Thoracic aorta (tissue), 2 donors: ENCODE measurements at places on chromosomes 1 and 21.

- H3K4me1 ChIP-seq, result no peaks in the 10 kb centered on the region
- H3K36me3 ChIP-seq, result no peaks in the 10 kb centered on the region
- H3K27ac ChIP-seq, result no peak overlapping the region
These were observed 7.3 kb upstream of the TARS2 start for GRCh38 chr1:150479927-150480352.

DNA sequence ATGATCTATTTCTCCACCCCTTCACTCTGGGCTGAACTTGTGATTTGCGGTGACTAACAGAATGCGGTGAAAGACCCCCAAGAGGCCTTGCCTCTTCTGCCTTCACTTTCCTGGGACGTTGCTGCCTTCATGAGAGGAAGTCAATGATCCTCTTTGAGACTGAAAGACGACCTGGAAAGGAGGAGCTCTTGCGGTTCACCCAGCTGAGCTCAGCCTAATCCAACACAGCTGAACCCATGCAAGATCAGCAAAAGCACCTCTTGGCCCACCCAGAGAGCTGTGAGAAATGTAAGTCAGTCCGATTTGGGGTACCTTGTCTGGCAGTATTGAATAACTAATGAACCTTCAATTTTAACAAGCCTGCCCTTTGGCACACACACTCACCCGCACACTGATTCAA, 767.4 kb upstream of the TPTE start:
- no peaks in the 10 kb centered on the region for H3K4me1 ChIP-seq
- H3K27me3 ChIP-seq, result no peaks in the 10 kb centered on the region
- no peak for DNase-seq
- no peak overlapping the region for H3K4me3 ChIP-seq
- no peak overlapping the region for H3K27ac ChIP-seq

GRCh38 chr1:150997949-150998348, 8.8 kb downstream of the MINDY1 start:
- DNase-seq, result no peak
- H3K27me3 ChIP-seq, result no peaks in the 10 kb centered on the region
- H3K4me1 ChIP-seq, result peaks cover 5% of the 10 kb centered on the region
- no peak overlapping the region for H3K27ac ChIP-seq

DNA sequence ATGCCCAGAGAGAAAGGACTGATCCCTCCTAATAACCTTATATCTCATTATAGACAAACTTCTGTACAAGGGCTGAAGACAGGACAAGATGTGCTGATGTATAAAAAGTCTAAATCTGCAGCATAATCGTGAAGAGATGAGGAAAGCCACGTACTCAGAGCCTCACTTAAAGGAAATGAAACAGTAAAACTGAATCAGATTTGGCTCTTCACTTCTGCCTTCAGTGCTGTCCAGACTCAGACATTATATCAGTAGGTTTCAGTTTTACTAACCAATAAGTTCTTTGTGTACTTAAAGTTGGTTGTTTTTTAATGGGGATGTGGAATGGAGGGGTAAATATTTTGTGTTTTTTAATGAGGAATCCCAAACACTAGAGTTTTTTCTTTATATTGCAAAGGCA, 45.3 kb upstream of the RGS1 start:
- H3K27me3 ChIP-seq, result no peaks in the 10 kb centered on the region
- peak overlapping the region; percentile 54 for H3K27ac ChIP-seq
- H3K4me3 ChIP-seq, result no peak overlapping the region

- no peaks in the 10 kb centered on the region for H3K27me3 ChIP-seq
- peaks cover 56% of the 10 kb centered on the region for H3K36me3 ChIP-seq
- no peak for DNase-seq
- H3K4me3 ChIP-seq, result no peak overlapping the region
These were observed 129.6 kb downstream of the SYT2 start for GRCh38 chr1:202580619-202581018.

DNA sequence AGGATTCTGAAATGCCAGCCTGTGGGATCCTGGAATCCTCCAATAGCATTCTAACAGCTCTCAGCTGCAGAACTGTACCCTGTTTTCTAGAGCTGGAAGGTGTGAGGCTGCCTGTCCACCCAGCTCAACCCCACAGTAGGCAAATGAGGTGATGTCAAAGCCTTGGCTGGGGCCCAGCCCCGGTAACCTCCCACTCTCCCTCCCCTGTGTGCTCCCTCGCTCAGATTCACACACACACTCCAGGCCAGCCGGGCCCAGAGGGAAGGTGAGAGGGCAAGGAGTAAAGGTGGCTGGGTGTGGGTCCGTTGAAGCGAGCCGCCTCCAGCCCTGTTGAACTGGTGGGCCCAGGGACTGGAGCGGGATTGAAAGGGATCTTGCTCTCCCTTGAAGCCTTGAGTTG, at the start of gene BSND:
BSND (plus strand) TSS at position 257 of the 400 bp plus-strand sequence. CDS start 254 bp downstream, outside the sequence.
- H3K36me3 ChIP-seq, result no peaks in the 10 kb centered on the region
- no peaks in the 10 kb centered on the region for H3K27me3 ChIP-seq
- no peak for DNase-seq
- peaks cover 9% of the 10 kb centered on the region for H3K4me1 ChIP-seq
- H3K4me3 ChIP-seq, result no peak within 1 kb of the TSS

- H3K27ac ChIP-seq, result no peak overlapping the region
- no peaks in the 10 kb centered on the region for H3K27me3 ChIP-seq
- H3K36me3 ChIP-seq, result no peaks in the 10 kb centered on the region
- no peak overlapping the region for H3K4me3 ChIP-seq
- H3K4me1 ChIP-seq, result peaks cover 28% of the 10 kb centered on the region
These were observed 70.0 kb downstream of the PLXNA2 start for GRCh38 chr1:208174200-208174599.

DNA sequence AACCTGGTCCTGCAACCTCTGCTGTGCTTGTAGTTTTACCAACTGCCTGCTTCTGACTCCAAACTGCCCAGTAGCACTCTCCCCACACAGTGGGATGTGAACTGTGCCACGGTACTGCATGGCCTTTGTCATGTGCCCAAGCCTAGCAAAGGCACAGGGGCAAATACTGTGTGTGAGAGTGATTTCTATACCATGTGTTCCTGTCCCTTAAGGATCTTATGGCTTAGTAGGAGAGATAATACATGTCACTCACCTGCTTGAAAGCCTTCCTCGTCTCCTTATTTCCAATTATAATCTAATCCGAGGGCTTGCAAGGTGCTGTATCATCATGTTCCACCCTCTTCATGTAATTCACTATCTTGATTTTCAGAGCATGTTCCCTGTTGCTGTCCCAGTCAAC, 51.3 kb downstream of the UBE4B start:
- no peaks in the 10 kb centered on the region for H3K36me3 ChIP-seq
- DNase-seq, result no peak
- H3K27ac ChIP-seq, result no peak overlapping the region
- H3K4me3 ChIP-seq, result no peak overlapping the region
- H3K4me1 ChIP-seq, result peaks cover 4% of the 10 kb centered on the region
- no peaks in the 10 kb centered on the region for H3K27me3 ChIP-seq

DNA sequence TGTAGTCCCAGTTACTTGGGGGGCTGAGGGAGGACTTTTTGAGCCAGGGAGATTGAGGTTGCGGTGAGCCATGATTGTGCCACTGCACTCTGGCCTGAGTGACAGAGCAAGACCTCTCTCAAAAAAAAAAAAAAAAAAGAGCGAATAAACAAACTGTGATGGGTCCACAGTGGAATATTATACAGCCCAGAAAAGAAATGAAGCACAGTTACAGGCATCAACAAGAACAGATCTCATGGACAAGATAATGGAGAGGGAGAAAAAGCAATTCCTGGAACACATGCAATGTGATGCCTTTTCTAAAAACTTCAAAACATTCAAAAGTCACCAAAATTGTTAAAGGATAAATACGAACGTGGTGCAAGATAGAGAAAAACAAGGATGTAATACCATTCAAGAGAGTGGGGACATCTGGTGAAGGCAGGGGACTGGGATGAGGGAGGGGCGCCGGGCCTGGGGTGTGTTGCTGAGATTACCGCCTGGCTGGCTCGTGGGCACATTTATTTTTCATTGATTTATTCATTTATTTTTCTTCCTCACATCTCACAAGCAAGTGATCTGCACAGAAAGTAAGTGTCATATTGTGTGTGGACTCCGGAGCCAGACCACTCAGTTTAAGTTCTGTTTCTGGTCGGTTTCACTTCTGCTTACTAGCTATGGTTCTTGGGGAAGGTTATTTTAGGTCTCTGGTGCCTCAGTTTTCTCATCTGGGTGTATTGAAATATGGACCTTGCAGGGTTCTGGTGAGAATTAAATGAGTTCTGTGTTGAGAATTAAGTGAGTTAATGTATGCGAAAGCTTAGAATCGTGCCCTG, 30.1 kb downstream of the ABCG1 start:
- H3K36me3 ChIP-seq, result no peaks in the 10 kb centered on the region
- no peaks in the 10 kb centered on the region for H3K27me3 ChIP-seq
- no peak overlapping the region for H3K27ac ChIP-seq
- H3K4me1 ChIP-seq, result peaks cover 4% of the 10 kb centered on the region
- no peak for DNase-seq

- no peak for DNase-seq
- H3K27ac ChIP-seq, result no peak overlapping the region
- peaks cover 9% of the 10 kb centered on the region for H3K4me1 ChIP-seq
- H3K36me3 ChIP-seq, result peaks cover 12% of the 10 kb centered on the region
- no peaks in the 10 kb centered on the region for H3K27me3 ChIP-seq
These were observed 19.9 kb upstream of the HMGCL start for GRCh38 chr1:23845163-23845562.

DNA sequence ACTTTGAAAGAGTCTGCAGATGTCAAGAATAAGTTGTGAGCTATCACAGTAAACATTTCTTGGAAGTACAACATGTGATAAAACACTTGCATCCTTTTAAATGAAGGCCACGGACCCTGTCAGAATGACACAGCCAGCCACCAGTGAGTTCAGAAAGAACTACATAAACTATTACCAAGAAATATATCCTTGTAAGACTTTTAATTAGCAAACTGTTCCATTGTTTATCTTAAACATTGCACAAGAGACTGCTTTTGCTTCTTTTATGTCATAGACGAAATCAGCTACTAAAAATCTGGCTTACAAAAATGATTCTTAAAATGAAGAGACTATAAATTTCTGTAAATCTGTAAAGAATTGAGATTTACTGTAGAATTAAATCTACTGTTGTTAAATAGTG, 17.9 kb downstream of the LRRC7 start:
- DNase-seq, result no peak
- no peaks in the 10 kb centered on the region for H3K27me3 ChIP-seq
- no peaks in the 10 kb centered on the region for H3K4me1 ChIP-seq
- no peak overlapping the region for H3K4me3 ChIP-seq
- H3K27ac ChIP-seq, result no peak overlapping the region
- no peaks in the 10 kb centered on the region for H3K36me3 ChIP-seq

DNA sequence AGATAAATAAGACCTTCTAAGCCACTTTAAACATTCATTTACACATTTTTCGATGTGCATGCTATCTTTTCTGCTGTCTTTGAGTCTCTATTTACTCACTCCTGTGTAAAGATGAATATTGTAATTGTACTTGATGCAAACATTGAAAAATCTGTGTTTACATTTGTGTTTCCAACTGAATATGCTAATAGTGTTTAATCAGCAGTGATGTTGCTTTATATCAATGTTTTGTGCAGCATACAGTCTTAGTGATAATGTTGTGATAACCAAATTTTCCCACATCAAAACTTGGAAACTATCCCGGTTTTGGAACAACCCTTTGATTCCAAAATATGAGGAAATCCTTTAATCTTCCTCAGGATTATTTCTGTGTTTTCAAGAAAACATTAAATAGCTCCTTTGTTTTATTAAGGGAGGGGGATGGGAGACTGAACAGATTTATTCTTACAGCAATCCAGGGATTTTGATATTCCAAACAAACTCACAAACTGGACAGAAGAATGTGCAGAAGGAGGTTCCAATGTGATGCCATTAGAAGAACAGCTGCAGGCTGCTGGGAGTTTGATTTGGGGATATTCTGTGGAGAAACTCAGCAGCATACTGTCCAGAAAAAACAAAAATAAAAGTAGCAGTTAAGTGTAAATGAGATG, 248.0 kb downstream of the S1PR1 start:
- H3K36me3 ChIP-seq, result no peaks in the 10 kb centered on the region
- DNase-seq, result no peak
- H3K27me3 ChIP-seq, result no peaks in the 10 kb centered on the region
- no peak overlapping the region for H3K4me3 ChIP-seq

DNA sequence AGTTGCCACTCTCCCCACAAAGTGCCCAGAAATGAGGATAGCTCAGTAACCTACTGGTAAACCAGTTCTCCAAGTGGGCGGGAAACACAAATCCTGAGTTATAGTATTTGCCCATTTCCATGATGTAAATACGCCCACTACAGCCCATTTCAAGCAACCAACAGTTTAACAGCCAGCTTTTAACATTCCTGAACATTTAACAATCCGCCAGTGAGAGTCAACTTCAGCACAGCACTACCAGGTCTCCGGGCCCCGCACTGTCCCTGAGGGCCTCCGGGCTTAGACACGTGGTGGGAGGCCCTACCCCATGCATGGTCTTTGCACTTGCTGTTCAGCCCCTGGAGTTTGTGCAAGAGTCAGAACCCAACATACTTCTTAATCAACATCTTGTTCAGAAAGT, 132.0 kb upstream of the CTTNBP2NL start:
- H3K4me3 ChIP-seq, result no peak overlapping the region
- H3K27me3 ChIP-seq, result no peaks in the 10 kb centered on the region
- H3K4me1 ChIP-seq, result no peaks in the 10 kb centered on the region
- H3K27ac ChIP-seq, result no peak overlapping the region
- H3K36me3 ChIP-seq, result no peaks in the 10 kb centered on the region

DNA sequence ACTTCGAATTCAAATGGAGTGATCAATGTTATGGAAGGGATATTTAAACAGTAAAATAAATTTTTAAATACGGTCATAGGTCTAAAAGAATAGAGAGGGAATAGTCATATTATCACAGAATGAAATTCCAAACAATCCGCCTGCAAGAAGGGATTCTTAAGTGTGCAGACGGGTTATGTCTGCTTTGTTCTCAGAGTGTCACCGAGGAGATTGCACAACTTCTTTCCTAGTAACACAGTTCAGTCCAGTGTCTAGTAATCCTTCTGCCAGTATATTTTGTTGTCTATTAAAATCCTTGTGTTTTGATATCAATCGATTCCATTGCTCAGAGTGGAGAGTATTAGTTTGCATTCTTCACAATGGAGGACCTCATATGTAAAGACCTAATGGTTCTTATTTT, 48.4 kb downstream of the LRRC53 start:
- H3K36me3 ChIP-seq, result no peaks in the 10 kb centered on the region
- H3K27ac ChIP-seq, result no peak overlapping the region
- DNase-seq, result no peak
- H3K27me3 ChIP-seq, result no peaks in the 10 kb centered on the region
- no peak overlapping the region for H3K4me3 ChIP-seq

- peak within 1 kb of the TSS; percentile 70 for H3K4me3 ChIP-seq
- H3K27me3 ChIP-seq, result no peaks in the 10 kb centered on the region
- no peaks in the 10 kb centered on the region for H3K36me3 ChIP-seq
- no peak within 1 kb of the TSS for H3K27ac ChIP-seq
- H3K4me1 ChIP-seq, result no peaks in the 10 kb centered on the region
- DNase-seq, result no peak
These were observed at the start of gene BMP8B for GRCh38 chr1:39788758-39789570. TSS of gene BMP8B (minus strand) at chr1:39788865. CDS start at chr1:39788485, 380 bp downstream.
